ENCODE measurements at places on chromosomes 12 and 14. TPM values are rescaled to one million over a fixed set of nuclear protein-coding genes. Genes with fewer than 3 reads are reported as not detected.

PCK2 gene
- 8.7 TPM for total RNA-seq

DNA sequence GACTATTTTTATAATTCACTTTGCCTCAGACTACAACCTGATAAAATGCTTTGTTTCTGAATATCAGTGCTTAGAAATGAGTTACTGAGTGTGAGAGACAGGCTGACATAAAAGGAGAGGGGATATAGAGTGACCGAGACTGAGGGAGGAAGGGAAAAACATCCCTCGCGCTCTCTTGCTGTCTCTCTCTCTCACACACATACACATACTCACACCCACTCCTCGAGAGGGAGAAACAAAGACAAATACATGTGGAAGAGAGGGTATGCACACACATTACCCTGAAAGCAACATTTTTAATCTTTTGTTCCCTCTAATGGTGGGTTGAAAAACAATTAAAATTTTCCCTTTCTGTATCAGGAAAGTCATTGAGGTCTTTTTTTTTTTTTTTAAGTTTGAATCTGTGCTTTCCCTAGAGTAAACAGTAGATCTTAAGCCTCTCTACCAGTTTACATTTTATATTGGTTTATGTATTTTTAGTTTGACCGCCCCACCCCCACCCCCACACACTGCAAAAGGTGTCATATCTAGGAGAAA lies 45.3 kb downstream of the FRS2 start:
- no peak for DNase-seq

CDH24 gene
- total RNA-seq: 3.7 TPM

RNASE7 gene
- total RNA-seq: 0.16 TPM

DNA sequence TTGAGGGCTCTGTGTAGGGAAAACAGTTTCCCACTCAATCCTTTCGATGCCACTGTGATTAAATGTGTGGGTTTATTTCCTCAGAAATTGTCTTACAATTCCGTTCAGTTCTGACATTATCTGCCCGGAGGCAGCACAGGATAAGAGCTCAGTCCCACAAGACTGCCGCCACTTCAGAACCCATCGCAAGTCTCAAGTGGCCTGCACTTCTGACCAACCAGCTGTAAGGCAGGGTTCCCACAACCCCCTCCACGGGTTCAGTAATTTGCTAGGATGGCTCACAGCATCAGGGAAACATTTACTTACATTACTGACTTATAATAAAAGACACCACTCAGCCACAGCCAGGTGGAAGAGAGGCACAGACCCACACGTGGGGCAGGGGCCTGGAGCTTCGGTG lies 17.2 kb downstream of the BDKRB2 start:
- DNase-seq: no peak

- no peak for DNase-seq
Measured at GRCh38 chr12:114221957-114222630, 183.8 kb downstream of the TBX5 start.

DNA sequence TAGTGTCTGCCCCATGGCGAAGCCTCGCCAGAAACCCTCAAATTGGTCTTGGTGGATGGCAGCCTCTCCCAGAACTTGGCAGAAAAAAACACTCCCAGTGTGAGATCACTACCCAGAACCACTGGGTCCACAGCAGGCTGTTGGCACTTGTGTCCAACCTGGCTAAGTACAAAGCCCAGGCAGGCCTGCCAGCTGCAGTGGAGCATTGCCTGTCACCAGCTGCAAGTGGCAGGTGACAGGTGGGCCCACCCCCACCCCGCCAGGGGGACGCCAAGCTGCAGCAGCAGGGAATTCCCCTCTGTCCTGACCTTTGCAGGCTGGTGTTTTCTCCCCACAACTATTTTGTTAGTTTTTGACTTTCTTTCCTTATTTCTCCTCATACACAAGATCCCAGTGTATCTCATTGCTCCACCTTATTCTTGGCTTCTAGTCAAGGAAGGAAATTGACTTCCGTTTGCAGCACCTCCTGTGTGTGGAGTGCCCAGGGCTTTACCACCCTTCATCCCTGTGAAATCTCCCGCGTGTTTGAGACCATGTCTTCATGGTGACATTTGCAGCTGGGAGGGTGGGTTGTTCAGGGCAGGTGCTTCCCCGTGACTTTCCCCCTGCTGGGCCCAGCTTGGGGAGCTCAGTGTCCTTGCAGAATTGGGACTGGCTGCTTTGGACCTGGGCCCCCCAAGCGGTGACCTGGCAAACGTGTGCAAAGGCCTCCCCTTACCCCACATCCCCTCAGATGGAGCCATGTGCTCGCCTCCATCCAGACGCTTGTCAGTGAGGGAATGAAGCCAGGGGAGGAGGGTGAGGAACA lies 73.8 kb upstream of the RIN3 start:
- no peak for DNase-seq

DNA sequence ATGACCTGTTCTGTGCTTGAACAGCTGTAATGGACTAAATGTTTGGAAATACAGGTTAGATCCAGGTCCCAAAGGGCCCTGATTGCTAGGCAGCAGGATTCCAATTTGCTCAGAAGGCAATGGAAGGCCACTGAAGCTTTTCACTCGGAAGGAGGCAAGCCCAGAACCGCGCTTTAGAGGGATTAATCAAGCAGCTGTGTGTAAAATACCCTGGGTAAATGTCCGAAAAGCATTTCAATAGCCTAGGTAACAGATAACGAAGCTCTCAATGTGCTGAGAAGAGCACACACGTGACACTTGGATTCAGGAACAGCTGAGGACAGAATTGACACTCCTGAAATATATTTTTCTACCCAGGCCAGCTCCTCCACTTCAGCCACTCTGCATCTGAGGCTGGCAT lies 436.1 kb downstream of the TMEM132D start:
- no peak for DNase-seq

DNA sequence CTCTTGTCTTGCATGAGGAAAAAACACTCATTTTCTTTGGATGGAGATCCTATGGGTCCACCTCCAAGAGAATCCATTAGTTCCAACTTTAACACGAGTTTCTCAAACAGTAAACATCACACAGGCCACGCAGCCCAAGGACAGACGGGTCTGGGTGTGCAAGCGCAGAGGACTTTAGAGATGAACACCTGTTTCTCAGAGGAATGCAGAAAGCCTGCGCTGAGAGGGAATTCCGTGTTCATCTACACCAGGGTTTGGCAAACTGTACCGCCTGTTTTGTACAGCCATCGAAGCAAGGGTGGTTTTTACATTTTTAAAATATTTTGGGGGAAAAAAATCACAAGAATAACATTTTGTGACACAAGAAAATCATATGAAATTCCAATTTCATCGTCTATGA lies 79.4 kb downstream of the RBM19 start:
- DNase-seq: no peak

DNA sequence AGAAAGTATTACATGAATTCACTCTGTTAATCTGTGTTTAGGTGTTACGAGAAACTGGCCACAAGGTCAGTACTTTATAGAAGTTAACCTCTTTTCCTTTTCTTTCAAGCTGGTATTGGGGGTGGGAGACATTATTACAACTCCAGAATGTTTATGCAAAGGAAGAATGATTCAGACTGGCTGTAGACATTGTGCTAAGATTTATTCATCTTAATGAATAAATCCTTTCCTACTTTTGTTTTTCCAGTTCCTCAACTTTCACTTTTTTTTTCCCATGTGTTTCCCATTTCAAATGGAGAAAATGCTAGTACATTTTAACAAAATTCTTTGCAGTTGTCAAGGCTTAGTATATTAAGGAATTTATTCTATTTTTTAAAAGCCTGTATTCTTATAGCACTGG lies 1.3 kb downstream of the OTOGL start:
- DNase-seq: no peak

DNA sequence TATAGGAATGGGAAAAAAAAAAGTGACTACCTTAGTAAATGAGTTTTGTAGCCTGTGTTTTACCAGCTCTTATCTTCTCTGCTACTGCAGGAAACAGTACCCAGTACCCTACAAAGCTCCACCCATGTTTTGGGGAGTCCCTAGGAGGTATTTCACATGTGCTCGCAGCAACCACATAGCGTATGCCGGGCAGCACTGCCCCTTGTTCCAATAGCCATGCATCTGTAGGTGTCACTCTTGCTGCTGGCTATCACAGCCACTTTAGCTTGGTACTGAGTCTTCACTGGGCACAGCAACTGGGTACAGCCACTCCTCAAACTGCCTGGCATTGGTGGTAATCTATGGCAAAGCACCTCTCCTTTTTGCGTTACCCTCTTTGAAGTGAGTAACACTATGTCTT lies 2.0 kb upstream of the MDM1 start:
- DNase-seq: peak; percentile 60

DNA sequence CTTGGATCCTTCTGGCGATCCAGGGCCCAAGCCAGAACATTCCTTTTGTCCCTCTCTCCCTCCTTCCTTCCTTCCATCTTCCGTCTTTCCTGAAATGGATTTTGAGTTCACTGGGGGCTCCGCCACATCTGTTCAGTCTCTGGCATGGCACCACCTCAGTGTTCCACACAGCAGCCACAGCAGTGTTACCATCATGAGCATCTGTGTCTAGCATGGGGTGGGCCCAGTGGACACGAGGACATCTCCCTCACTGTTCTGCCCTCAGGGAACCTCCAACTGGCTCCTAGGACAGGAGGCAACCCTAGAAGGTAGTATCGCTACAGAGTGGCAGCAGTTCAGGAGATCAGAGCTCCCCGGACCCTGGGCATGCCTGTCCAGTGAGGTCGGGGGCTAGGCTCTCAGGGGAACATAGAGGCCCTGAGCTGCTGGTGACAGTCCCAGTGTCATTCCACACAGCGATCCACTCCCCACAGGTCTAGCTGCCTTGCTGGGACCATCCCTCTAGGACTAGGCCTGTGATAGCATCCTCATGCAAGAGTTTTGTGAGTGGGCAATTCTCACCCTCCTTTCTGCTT lies 59.0 kb downstream of the GALNT16 start:
- no peak for DNase-seq

DNA sequence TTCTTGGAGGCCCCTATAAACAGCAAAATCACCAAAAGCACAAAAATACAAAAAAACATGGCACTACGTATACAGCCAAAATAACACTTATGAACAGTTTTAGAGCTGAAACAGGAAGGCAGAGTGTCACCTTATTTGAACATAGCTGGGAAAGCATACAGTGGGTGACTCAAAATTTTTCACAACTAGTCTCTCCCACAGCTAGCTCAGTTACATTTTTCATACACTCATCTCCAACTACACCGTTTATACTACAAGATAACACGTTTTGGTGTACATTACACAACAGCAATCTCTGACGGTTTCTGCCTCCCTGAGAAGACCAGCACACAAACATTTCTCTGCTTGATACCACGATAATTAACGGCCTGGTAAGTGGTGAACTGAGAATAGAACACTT lies 2.9 kb downstream of the RAD52 start:
- no peak for DNase-seq

LRRC10 gene
- total RNA-seq: not detected

CPNE6 gene
- not detected for total RNA-seq
